ENCODE measurements at places on chromosomes 2 and 18.

DNA sequence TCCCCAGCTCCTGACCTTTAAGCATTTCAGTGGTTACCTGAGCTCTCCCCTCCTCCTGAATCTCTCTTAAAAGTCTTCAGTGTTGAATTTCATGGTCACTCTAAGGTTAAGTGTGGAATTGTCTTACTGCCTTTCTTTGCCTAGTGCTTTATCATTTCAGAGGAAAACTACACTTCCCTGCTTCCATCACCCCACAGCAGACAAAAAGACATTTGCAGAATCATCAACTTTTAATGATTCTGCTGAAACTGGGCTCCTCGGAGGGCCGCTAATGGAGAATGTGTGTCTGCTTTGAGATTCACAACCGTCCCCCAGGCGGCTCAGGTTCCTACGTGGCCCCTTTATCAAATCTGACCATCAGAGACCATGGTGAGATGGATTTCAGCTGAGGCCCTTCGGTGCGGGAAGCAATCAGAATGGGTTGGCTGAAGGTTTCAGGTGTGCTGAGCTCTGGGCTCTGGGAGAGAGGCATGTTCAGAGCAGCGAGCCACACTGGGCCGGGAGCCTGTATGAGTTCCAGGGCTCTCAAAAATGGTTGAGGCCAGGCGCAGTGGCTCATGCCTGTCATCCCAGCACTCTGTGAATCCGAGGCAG lies 41.9 kb upstream of the TBC1D8 start:
- DNase-seq = no peak

GRCh38 chr2:217293607-217294006 lies 433.7 kb upstream of the TNP1 start:
- no peak for DNase-seq

DNA sequence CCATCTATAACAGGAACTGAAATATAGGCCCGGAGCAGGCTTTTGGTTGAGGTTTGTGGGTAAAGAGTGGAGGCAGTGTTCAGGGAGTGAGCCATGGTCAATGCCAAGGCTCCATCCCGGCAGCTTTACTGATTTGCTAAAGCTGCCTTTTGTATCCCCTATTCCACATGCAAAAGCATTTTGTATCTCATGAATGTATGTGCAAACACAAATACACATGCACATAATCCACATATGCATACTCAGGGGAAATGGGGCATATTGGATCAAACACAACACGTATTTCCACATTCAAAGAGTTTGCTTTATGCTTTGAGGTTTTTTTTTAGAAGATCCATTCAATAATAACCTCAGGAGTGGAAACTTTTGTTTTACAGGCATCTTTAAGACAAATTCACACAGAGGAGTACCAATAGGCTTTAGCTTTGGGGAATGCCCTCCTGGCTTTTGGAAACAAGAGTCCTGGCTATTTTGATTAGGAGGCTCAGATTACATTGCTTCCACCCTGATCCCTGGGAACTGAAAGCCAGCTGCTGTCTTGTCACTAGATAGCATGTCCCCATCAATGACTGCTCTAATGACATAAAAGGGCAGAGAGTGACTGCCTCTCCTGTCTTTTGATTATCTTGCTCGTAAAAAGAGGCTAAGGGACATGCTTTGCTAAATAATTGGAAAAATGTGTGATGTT lies 263.2 kb downstream of the EN1 start:
- no peak for DNase-seq

DNA sequence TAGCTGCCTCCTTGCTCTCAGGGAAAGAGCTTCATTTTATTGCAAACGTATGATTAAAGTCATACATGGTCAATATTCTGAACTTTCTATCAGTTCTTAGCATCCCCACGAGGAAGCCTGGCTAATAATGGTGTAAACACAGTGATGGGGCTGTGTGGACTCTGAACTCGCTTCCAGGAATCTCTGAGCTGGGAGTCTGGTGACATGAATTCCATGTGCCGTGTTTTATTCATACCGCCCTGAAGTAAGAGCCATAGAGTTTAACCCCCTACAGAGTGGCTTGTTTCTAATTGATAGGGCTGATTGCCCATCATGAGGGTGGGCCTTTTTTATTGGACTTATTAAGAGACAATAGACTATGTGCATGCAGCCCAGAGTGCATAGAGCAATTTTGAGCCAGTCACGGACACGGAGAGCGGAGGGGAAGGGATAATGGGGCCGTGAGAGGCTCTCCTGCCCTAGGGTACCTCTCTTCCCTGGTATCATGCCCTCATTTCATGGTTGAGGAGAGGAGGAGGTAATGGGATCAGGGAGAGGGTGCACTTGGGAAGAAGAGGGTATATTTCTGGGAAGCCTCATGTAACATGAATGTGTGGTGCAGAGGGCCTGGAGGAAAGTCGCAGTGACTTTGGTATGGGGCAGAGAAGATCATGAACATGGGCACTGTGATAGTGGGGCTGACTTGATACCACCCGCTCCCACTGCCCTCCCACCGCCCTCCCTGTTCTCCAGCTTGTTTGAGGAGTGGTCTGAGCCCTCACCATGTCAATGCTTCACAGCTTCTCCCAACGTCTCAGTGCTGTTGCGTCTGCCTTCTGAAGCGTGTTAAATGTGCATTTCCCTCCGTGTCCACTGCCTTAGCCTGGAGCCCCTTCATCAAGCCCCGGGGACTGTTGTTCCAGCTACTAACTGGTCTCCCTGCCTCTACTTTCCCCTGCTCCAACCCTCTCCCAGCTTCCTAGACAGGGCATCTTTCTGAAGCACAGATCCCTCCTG lies 73.2 kb downstream of the IL1R2 start:
- DNase-seq = no peak

GRCh38 chr2:100213595-100213994 lies 71.2 kb upstream of the AFF3 start:
- DNase-seq = no peak

DNA sequence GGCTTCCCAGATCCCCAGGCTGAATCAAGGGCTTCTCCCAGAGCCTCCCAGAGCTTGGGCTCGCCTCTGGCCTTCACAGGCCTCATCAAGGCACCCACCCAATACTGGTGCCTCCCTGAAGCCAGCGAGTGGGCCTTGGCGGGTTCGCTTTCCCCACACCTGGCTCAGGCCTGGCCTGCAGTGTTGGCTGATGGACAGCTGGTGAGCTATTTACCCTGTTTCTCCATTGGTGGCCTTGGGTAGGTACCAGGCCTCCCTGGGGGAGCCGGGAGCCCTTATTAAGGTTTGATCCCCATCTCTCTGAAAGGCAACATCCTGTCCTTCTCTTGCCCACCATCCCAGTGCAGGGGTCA lies 18.2 kb upstream of the DUSP2 start:
- no peak for DNase-seq

DNA sequence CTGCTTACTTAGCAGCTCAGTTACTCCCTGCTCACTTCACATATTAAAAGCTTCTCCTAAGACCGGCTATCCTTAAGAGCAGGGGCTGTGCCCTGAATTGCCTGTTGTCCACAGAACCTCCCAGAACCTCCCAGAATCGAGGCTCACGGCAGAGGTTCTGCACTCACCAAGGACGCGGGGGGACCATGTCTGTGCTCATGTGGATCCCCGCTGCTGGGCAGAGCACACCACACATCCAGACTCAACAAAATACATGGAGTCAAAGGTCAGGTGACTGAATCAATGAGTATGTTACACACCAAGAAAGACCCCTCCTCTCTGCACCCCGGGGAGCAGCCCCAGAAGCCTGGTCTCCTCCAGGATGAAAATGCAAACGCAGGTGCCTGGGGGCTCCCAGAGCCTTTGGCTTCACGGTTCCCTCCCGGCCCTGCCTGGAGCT lies 149.0 kb downstream of the MBP start:
- DNase-seq = no peak

GRCh38 chr2:76567478-76567877 lies 856.8 kb upstream of the GCFC2 start:
- no peak for DNase-seq

- no peak for DNase-seq
Measured at GRCh38 chr2:33494877-33495641, 18.6 kb downstream of the RASGRP3 start.

DNA sequence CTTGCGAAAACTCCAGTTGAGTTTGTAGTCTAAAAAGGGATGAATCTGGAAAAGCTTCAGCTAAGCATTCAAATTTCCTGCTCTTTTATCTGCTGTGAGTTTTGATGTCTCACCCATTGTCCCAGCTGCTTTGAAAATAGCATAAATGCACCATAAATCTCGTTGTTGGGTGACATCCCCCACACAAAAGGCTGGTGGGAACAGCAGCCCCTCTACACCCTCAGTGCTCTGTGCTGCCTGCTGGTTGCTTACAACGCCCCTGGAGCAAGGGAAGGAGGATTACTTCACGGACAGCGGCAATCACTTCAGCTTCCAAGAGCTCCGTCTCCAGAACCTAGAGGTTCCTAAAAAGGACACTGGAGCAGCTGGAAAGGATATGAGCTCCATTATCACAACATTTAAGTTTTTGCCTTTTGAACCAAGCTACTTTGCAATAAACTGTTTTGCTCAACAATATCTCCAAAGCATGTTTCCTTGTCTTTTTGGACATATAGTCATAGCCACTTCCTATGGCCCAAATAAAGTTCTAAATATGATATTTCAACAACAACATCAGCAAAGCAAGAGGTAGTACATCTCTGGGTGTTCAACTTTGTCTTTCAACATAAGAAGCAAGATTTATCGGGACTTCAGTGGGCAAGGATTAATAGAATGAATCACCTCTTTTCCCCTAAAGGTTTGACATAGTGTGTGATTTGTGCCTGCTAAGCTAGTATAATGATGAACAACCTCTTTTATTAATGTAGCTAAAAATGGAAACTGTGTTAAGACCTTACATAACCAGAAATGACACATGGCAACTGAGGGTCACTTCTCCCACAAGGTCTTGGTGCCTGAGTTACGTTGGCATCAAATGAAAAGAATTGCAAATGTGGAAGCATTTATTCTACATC lies 413.5 kb downstream of the TXNL1 start:
- DNase-seq = no peak

DNA sequence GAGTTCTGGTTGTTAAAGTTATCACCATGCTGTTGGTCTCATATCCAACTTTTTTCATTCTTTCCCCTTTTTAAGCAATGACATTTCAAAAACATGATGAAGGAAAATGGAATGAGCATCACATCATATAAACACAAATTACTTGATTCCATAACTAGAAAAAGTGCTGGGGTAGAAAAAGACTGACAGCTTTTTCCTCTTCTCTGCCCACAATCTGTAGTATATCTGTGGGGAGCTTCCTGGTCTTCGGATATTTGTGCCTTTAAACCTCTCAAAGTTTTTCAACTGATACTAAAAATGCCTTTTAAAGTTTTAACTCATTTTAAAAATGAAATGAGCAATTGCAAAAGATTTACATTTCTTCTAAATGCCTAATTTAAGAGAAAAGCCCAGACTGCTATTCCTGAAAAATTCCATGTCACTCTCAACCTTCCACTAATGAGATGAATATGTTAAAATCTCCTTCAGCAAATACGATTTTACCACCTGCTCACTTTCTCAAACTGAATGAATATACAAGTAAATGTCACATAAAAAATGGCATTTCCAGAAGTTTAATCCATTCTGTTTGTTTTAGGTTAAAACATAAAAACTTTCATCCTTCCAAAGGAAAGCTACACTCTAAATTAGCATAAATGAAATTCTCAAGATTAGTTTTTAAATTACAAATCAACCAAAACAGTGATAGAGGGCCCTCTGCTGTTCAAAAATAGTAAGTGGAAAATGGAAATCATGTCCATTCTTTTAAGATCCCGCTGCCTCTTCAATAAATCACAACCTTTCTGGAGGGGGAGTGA lies 2.1 kb downstream of the DNAH7 start:
- DNase-seq = no peak

- DNase-seq = no peak
Measured at GRCh38 chr2:218009231-218009630, 6.4 kb upstream of the TNS1 start.

- no peak for DNase-seq
Measured at GRCh38 chr2:1606421-1607235, 137.7 kb downstream of the PXDN start.

DNA sequence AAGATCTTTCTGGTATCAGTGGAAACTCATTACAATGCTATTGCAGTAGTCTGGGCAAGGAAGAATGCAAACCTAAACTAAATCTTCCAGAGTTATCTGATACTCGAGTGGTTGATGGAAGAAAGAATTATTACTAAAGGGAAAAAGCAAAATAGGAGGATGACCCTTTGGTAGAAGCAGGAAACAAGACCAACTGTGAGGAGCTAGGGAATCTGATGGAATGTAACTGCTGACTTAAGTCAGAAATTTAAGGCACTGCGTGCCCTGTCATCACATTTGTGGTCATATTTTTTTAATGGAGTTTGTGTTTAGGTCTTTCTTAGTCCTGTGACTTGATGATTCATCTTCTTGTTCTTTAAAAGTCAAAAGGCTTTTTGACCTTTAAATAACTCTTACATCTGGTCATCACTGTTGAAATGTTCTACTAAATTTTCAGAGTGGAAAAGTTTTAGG lies 36.5 kb upstream of the ARMC9 start:
- no peak for DNase-seq

DNA sequence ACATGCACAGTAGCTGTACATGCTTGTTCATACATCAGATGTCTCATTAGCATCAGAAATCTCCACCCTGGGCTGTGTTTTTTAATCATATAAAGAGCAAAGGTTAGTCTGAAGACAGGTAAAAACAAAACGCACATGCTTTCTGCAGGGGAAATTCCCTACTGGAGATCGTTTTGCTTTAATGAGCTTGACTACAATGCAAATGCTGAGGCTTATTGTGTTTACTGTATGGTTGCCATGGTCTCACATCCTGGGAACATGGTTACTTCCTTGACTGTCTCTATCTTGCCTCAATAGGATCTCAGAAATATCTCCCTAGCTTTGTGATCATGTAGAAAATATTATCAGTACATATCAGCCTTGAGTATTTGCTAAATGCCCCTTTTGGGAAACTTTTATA lies 336.5 kb upstream of the TFPI start:
- DNase-seq = no peak
